ENCODE measurements at places on chromosomes 12 and 14. TPM values are rescaled to one million over a fixed set of nuclear protein-coding genes. Genes with fewer than 3 reads are reported as not detected.

DNA sequence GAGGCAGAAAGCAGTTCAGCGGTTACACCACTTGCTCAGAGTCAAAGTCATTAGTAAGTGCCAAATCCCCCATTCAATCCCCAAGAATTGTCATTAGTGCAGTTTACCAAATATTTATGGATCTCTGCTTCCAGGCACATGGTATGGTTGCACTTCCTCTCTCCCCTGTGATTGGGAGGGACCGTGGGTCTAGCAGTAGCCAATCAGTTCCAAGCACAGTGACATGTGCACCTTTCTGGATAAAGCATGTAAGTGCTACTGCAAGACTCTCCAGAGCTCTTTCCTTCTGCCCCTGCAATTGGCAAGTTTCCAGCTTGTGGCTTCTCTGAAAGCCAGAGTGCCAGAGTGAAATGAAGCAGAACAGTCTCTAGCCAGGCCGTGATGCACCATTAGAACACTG, 85.3 kb upstream of the FLRT2 start:
- no peak for DNase-seq

DNA sequence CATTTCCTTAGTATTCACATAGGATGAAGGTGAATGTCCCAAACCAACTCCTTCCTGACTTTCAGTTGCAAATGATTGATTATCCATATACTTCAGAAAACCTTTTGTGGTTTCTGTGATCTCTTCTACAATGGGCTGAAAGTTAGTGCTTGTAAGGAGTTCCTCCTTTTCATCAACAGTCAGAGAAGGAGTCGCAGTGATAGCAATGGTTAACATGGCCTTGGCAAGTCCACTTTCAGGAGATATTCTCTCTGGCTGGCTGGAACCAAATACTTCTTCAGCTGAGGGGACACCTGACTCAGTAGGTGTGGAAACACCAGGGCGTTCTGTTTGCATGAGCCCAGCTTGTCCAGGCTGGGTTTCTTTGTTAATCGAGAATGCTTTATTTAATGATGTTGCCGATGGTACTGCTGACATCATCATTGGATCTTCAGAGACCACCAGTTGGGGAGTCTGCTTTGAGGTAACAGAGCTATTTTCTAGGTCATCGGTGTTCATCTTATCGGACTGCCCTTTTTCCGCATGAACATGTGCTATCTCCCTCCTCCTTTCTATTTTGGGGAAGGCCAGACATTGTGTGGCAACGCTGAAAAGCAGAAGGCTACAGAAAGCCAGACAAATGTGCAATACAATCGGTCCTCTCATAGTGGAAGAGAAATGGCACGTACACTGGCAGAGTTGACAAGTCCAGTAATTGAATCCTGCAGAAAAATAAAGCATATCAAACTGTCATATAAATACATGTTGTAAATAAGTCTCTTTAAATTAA, 13.1 kb downstream of the ARMH4 start:
- DNase-seq: no peak

GRCh38 chr12:669576-669945, 6.3 kb upstream of the NINJ2 start:
- DNase-seq: no peak

- DNase-seq: no peak
Observed at GRCh38 chr12:64097366-64098105, 124.6 kb downstream of the KICS2 start.

DNA sequence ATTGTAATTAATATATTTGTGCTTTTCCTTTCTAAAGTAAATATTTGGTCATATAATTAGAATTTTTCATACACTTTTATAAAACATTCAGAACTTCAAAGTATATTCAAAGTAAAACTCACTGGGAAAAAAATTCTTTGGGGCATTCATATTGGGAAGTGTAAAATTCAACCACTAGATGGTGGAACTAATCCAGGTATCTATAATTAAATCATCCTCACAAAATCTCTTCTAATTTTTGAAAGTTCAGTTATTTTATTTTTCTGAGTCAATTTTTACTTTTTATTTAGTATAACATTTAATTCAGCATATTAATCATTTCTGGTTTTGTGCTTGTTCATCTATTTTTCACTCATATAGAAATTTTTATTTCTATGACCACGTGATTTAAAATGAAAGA, 81.0 kb downstream of the NTS start:
- DNase-seq: no peak

AQP6 gene
- not detected for total RNA-seq

DNA sequence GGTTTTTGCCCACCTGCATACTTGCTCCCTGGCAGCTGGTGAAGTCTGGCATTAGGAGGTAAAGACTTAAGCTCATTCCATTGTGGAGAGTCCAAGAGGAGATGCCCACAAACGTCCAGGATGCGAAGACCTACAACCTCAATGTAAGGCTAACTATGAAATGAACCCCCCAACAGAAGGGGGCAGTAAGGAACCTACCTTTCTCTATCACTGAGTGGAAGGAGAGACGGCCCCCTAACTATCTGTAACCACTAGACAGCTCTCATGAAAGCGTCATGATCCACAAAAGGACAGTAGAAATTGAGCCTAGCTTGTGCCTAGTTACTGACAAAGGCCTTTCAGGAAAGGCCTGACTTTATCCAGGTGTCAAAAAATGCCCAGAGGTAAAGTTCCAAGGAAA, 55.3 kb downstream of the ZFYVE21 start:
- DNase-seq: no peak

GRCh38 chr14:29274890-29275596, 508.5 kb downstream of the FOXG1 start:
- DNase-seq: no peak

DNA sequence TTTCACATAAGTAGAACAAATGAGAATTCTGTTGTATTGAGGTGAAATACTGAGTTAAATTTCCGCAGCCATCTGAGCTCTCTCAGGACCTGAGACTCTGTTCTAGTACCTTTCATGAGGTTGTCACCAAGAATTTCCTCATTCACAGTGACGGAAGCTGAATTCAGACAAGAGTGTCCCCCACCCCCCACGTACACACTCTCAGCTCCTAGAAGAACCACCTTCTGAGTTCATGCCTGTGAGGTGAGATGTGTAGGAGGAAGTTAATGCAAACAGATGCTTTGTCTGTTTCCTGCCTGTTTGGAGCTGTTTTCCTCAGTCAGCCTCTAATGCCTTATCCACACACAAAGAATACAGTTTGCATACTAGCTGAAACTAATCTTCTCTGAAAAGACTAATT, 18.2 kb downstream of the BICDL1 start:
- no peak for DNase-seq

GRCh38 chr12:106389151-106389550, 31.6 kb downstream of the POLR3B start:
- DNase-seq: no peak

DNA sequence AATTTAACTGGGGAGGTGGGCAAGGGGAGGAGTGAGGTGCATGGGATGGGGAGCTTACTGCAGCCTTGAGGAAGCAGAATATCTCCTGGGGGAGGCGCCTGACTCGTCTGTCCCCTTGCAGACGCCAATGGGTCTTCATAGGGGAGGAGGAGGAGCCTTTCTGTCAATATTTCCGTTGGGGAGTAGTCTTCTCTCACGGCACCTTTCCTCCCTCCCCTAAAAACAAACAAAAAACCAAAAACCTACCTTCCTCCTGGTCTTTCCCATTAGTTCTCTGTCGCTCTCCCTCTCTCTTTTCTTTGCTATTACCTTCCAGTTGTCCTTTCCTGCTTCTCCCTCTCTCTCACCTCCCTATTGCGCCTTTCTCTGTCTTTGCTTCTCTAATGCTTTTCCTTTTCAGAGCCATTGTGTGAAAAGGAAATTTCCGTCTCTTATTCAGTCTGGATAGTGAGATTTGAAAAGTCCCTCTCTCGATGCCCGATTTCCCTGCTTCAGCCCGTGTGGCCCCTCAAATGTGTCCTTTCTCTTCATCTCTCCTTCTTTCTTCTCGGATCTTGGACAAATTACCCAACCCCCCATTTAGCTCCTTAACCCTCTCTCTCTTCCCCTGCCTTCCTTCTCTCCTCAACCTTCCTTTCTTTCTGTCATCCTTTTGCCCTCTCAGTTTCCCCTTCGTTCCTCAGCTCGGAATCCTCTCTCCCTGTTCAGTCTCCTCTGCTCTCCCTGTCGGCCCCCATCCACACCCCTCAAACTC, 5.9 kb downstream of the GPR84 start:
- no peak for DNase-seq

ACOT4 gene
- 0.28 TPM for total RNA-seq

DNA sequence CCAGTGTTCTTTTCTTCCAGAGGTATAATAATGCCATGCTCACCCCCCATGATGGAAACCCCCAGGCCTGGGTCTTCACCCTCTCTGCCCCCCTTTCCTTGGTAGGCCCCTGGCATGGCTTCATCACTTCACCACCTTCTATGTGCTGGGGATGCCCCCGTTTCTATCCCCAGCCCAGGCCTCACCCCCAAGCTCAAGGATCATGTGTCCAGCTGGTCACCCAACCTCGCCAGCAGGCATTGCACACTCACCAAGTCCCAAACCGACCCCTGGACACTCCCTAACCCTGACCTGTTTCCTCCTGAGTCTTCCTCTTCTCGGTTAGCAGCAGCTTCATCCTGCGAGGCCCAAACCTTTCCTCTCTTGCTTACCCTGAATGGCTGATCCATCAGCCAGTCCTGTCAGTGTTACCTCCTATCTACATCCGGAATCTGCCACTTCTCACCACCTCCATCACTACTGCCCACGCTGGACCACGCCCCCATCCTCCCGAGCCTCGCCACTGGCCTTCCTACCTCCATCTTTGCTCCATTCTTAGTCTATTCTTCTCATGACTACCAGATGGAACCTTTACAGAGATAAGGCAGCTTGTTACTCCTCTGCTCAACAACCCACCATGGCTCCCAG, 69.0 kb downstream of the MVK start:
- DNase-seq: no peak

GRCh38 chr14:36099619-36100018, 76.9 kb downstream of the PTCSC3 start:
- no peak for DNase-seq

DNA sequence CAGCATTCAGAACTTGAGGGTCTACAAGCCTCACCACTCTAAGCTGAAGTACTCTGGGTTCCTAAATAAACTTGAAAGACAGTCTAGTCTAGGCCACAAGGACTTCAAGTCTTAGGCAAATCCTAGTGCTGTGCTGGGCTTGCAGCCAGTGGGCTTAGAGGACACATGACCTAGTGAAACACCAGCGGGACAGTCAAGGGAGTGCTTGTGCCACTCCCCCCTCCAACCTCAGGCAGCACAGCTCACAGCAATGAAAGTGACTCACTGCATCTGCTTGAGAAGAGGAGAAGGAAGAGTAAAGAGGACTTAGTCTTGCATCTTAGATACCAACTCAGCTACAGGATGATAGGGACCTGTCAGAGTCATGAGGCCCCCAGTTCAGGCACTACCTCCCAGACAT, 438.1 kb downstream of the IPO8 start:
- DNase-seq: no peak

RABGGTA gene
- total RNA-seq: 19.7 TPM

DNA sequence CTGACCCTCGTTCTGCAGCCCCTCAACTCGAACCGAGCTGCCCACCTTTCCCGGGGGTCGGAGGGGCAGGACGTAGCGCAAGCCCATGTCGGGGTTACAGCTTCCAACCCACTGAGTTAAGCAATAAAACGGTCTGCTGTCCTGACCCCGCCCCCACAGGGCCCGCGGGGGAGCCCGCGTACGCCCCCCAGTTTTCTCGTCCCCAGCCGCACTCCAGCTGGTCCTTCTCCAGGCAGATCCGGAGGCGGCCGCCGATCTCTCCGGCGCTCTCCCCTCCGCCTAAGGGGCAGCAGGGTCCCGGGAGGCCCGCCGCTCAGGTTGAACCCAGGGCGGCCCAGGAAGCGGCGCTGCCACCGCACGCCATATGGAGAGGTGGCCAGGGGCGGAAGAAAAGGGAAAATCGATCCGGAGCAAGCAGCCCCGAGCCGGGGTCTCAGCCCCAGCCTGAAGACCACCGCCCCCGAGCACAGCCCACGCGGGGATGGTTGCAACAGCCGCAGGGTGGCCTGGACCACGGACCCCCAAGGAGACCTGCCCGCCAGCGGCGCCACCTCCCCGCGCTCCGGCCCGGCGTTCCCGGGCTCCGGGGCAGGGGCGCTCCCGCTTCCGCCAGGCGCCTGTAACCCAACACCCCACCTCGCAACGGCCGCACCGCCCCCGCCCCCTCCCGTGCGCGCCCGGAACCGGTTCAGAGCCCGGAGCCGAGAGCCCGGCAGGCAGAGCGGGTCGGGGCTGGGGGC, 760 bp downstream of the ACTN1 start:
- peak; percentile 83 for DNase-seq
